ENCODE measurements at places on chromosomes 6 and 20.

DNA sequence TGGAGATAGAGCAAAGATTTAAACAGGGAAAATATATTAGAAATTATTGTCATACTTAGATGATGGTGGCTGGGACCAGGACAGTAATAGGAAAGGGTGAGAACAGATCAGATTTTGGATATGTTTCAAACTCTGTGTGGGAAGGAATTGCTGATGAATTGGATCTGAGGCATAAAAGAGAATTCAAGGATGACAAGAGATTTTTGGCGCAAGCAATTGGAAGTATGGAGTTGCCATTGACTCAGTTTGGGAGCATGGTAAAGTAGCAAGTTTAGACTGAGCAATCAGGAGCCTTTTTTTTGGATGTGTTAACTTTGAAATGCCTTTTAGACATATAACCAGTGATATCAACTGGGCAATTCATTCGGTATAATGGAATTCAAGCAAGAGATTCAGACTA is 14.4 kb downstream of the TAB2 start:
- DNase-seq: no peak

GRCh38 chr6:45590226-45590625 is 212.5 kb upstream of the SUPT3H start:
- no peak for DNase-seq

DNA sequence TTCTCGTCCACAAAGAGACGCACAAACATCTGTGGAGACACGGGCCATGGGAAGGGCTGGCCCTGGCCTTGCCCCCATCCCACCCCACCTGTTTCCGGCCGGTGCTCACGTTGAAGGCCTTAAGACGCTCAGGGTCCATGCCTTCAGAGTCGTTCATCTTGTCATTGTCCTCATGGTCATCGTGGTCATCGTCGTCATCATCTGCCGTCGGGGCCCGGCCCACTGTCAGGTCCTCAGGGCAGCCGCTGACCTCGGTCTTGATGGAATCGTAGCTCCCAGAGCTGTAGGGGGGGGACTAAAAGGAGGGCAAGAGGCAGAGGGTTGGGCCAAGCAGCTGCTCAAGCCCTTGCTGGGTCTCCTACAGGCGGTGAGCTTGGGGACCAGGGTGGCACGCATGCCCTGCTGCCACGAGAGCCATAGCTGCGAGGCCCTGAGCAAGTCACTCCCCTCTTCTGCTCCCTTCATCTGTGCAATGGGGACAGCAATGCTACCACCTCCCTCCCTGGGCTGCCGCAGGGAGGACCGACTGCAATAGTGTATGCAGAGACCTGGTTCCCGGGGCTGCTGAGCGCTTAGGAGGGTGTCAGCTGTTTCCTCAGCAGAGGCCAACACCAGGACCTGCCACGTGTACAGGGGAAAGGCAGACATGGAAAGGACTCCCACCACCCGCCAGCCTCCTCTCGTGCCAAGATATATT is 95.5 kb downstream of the ASXL1 start:
- DNase-seq: no peak

GRCh38 chr6:80133020-80133419 is 26.5 kb downstream of the BCKDHB start:
- peak; percentile 10 for DNase-seq

GRCh38 chr6:98384801-98385200 is 449.6 kb upstream of the POU3F2 start:
- no peak for DNase-seq

GRCh38 chr6:155041741-155042279 is 46.7 kb downstream of the TIAM2 start:
- peak; percentile 13 for DNase-seq

DNA sequence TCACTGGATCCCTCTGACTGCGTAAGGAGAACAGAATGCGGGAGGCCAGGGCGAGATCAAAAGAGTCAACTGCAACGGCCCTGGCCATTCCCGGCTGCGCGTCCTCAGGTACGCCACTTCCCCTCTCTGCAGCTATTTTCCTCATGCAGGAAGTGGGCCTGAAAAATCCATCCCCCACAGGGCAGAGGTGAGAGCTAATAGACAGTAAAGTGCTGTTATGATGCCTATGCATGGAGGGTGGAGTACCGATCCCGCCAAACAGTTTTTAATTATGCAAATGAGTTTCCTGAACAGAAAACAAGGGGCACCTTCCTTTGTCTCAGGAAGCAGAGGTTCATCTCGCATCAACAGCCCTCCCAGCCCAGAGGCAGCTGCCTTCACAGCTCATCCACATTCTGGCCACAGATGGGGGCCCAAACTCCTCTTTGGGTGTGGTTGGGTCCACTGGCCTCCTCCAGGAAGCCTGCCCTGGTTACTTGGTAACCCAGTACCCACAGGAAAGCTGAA is 9.3 kb downstream of the PREX1 start:
- DNase-seq: no peak

DNA sequence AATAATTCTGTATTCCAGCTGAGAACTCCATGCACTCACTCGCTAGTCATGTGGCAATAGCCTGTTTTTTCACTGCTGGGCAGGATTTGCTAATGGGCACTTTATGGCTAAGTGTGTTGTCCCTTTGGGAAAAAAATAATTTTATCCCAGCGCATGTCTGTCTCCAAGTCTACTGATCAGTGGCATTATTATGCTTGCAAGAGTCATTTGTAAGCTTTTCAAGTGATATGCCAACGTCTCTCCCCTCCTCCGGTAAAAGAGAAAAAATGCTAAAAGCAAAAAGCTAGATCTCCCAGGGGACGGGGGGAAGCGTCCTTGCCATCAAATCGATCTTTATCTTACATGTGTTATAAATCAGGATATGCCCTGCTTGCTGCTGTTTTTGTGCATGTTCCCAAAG is 407.7 kb downstream of the CDH26 start:
- DNase-seq: no peak

DNA sequence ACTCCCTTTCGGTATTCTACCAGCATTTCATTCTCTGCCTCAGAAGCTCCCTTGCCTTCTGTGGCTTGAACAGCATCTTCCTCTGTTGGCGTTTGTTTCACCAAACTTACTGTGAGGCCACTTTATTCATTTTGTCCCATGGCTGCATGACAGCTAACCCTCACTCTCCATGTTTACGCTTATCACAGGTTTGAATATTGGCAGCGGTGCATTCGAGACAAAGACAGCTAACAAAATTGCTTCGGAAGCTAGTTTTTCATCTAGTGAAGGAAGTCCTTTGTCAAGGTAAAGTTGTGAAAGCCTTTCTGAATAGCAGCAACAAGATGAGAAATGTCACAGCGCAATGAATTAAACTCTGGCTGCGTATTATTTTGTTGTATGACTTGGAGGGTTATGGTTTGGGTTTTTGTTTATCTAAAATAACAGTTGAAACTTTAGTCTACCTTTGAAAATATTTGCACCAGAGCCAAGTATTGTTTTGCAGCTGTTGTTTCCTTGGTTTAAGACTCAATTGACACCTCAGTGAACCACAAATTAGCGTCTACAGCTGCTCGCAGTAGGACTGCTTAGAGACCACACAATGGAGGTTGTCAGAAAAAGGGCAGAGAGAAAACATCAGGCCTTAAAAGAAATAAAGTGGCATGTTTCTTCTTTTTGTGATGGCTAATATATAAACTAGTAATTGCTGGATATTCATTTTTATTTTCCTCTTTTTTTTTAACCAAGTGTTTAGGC is 70.4 kb upstream of the XRN2 start:
- no peak for DNase-seq

GRCh38 chr6:44232676-44233566 is 9.5 kb downstream of the SLC29A1 start:
- no peak for DNase-seq

DNA sequence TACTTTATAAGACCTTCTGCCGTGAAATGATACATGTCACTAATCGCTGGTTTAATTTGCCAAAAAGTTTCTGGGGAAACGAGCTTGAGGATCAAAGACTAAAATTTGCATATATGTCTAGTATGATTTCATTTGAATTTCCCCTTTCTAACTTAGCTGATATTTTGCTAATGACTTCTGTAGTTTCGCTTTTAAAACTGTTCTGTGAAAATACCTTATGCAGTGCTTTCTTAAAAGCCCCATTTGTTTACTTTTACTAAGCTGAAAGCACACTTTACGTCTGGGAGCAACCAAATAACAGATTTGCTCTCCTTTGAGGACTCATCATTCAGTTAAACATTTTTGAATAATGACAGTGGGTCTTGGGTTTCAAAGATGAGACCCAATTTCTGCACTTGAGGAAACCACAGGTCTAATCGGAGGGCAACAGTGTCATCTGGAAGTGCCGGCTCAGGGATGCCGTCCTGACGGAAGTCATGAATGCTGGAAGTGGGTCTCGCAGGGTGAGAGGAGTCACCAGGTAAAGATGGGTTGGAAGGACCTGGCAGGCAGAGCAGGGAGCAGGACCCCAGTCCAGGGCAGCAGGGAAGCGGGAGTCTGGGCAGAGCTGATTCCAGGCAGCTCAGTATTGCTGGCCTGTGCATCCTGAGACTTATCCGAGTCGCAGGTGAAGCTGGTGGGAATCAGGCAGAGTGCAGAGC is 33.2 kb downstream of the PLEKHG1 start:
- no peak for DNase-seq

- DNase-seq: no peak
Measured at GRCh38 chr20:10763112-10763511, 89.3 kb upstream of the JAG1 start.

DNA sequence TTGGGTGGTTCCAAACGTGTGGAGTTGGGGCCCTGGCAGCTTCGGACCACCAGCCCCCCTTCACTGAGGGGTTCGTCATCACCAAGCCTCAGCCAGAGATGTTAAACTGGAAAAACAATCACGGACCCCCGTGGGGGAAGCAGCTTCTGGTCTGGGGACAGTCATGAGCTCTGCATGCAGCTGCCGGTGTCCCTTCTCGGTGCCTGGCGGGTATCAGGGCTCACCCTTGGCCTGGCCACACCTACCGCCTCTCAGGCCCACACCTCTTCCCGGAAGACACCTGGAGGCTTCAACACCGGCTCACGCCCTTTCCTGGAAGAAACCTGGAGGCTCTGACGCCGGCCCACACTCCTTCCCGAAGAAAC is 77.8 kb upstream of the BHLHE23 start:
- no peak for DNase-seq

DNA sequence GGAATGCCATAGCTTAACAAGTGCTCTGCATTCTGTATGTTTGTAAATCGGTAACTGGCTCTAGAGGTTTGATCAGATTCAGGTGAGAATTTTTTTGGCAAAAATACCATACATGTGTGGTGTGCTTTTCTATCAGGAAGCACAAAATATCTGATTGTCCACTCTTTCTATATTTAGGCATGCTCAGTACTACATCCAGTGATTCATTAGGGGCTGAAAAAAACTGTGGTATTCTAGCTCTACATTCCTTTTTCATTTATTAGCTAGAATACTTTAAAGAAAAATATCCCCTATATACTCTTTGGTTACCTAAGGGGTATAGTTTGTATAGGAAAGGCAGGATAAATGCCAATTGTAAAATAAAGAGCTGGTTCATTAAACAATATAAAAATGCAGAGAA is 10.6 kb upstream of the ELOVL2 start:
- no peak for DNase-seq

DNA sequence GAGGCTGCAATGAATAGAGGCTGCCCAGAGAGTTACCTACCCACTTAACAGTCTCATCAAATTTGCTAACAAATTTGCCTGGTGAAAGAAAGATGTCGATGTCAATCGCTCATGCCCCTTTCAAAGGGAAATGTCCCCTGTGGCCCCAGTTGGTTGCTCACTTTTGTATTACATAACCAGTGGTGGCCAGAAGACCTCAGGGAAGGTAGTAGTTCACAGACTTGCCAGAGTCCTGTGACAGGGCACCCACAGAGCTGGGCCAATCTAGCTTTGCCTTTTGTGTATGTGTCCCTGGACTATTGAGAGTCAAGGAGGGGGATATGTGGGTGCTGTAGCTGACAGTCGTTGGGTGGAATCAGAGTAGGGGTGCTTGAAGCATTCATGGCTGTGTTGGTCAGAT is 70.7 kb upstream of the CCN6 start:
- no peak for DNase-seq

DNA sequence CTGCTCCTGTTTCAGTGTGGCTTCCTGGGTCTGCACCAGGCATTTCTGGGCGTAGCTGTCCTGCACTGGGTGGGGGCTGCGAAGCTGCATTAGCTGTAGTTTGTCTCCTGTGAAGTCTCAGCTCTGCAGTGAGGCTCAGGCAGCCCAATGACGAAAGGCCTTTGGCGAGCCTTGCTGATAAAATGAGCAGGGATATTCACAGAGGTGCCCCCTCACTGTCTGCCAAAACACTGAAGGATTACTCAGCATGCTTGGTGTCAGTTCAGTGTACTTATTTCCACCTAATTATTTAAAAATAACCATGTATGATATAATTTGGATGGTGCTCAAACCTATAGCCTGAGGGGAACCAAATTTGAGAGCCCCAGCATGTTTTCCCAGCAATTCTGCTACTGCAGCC is 73.5 kb downstream of the ECT2L start:
- no peak for DNase-seq

DNA sequence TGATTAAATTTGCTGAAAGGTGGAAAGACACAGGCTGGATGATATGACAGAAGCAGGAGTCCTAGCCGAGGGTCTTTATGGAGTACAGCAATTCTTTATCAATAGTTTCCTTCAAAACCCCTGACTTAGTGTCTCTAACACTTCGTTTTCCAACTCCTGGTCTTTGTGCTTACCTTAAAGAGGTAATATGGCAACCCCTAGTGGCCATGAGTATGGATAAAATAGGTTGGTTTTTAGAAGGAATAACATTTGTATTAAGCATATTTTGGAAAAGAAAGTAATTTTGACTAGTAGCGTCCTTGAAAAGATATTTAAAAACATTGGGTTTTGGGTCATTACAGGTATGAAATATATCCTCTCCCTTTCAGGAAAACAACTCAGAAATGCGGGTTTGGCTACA is 51.9 kb downstream of the VGLL2 start:
- DNase-seq: no peak

- DNase-seq: no peak
Measured at GRCh38 chr6:130749402-130749801, 77.8 kb upstream of the SMLR1 start.

GRCh38 chr20:8952721-8953120 is 116.2 kb upstream of the PLCB4 start:
- DNase-seq: no peak

GRCh38 chr6:99305021-99305554 is 44.4 kb downstream of the FAXC start:
- no peak for DNase-seq

DNA sequence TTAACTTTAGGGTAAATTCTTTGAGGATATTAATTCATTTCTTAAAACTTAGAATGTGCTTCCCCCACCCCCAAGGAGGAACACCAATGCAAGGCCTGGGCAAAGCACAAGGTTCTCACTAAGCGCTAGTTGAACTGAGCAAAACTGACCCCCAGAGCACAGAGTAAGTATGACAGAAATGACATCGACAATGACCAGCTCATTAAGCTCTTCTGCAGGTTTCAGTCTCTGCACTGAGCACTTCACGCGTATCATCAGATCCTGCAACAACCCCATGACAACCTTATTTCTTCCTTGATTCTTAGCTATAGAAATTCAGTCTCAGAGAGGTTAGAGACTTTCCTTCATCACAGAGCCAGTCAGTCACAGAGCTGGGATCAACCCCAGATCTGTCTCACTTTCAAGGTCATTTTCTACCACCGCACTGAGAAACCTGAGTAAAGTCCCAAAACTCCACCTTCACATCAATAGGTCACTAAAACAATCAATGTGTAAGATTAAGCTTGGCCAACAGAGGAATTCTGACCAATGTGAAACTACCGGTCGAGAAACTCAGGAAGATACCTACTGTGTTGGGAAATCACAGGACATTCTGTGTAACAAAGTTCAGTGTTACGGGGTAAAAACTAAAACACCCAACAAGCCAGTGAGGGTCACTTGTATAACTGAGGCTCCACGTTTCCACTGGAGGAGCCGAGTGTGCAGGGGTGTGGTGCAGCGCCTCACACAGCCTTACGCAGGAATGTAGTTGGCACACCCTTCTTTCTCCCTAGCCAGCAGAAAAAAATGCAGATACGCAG is 129.0 kb upstream of the FOXQ1 start:
- no peak for DNase-seq

- DNase-seq: no peak
Measured at GRCh38 chr6:97064578-97064977, 140.1 kb downstream of the KLHL32 start.
